ENCODE measurements at places on chromosomes 5 and 9.

DNA sequence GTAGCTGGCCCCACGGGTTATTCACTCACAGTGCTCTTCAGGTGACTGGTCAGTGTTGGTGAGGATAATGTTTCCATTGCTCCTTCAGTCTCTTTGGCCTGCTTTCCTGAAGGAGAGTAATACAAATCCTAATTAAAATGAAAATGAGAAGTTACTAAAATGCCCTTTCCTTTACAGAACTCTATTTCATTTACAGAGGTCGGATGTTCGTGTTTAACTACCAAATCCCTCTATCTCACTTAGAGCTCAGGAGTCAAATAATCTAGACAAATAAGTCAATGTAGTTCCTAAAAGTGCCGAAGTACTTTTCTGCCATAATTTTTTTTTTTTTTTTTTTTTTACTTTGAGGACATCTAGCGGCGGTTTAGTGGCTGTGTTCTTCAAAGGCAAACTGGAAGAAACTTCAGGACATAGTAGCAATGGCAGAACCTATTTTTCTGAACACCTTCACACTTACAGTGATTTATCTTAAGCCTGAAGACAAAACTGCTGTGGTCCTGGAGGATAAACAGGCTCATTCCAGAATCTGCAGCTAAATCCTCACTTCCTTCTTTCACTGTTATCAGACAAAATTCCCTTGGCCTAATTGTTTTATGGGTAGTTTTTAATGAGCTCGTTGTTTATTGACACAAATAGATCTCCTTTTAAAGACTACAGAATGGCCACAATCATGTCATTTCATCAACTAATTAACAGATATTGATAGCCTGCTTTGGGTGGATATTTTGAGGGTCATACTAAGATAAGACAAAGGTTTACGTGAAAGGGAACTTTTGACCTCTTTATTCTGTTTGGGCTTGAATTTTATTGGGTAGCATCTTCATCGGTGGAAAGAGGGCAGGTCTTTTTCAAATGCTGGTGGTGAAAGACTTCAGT is 207.6 kb upstream of the DMRTA1 start:
- DNase-seq, result no peak

- no peak for DNase-seq
Measured at GRCh38 chr9:78127279-78128225, 95.9 kb upstream of the GNAQ start.

DNA sequence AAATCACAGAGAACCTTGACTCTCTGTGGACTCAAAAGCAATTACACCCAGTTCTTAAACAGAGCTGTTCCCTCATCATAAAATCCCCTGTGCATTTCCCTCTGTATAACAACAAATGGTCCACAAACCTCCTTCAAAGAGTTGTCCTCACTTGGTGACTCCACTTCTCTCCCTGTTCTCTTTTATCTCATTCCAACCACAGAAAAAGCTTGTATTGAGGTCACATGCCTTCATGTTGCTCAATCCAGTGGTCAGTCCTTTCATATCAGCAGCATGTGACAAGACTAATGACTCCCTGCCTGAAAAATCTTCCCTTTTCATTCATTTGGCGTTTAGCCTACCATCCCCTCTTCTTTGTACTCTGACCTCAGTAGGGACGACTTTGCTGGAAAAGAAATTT is 158.0 kb downstream of the DEPDC1B start:
- peak; percentile 28 for DNase-seq

GRCh38 chr5:115033861-115034260 is 135.8 kb downstream of the TRIM36 start:
- no peak for DNase-seq

GRCh38 chr9:13962006-13962405 is 351.9 kb downstream of the NFIB start:
- DNase-seq, result no peak

DNA sequence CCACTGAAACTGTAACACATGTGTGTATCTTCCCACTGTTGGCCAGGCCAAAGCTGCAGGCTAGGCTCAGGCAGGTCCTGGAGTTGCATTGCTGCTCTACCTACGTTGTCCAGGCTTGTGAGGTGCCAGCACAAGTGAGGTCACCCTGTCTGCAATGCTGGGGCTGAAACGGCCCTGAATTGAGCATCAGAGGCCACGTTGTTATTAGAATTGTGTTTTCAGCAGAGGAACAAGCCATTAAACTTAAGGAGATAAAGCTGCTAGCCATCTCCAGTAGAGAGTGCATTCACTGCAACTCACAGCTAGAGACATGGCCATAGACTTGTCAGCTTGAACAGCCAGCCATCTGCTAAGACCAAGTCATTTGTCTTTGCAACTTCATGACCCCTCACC is 191.8 kb downstream of the SEMA6A start:
- DNase-seq, result no peak
